ENCODE measurements at places on chromosomes 1 and 21. TPM values are rescaled to one million over a fixed set of nuclear protein-coding genes. Genes with fewer than 3 reads are reported as not detected.

DNA sequence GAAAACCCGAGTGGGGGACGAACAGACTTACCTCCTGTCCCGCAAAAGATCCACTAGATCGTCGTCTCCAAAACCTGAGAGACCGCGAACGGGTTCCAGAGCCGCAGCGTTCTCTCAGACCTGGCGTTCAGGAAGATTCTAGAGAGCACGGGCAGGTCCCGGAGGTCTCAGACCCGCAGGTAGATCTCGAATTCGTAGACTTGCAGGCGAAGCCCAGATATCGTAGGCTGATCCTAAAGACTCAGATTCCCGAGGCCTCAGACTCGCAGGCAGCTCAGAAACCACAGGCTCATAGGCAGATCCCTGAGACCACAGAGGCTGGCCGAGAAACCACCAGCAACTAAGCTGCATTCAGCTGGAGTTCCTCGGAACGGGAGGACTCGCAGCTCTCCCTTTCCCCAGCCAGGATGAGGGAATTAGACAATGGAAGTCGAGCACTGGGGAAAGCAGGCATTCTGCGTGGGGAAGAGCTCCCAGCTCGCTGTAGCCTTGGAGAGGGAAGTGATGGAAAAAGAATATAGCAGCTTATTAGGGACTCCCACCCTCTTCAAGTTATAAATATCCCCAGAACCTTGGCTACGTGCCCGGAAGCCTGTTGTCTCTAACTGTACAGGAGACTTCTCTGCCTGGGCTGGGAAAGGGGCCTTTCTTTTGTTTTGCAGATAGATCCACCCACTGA, at the start of gene ZNF436:
ZNF436 (minus strand) TSS at position 502 of the 679 bp plus-strand sequence. CDS start 1,831 bp downstream, outside the sequence.
- no peak for DNase-seq

The KCNA3 gene
- total RNA-seq, result 37.2 TPM

DNA sequence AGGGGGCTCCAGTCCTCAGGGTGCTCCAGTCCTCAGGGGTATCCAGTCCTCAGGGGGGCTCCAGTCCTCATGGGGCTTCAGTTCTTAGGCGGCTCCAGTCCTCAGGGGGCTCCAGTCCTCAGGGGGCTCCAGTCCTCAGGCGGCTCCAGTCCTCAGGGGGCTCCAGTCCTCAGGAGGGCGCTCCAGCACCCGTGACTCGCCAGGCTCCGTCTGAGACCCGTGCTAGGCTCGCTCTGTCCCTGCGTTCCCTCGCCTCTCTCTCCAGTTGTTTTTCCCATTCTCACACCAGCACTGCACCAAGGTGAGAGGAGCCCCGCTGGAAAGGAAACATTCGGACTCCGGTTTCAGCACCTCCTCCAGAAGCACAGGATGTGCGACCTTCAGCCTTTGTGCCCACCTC, 9.4 kb upstream of the OR2M2 start:
- no peak for DNase-seq

The RRP1 gene
- total RNA-seq, result 16.2 TPM

GRCh38 chr1:226957714-226958113, 17.6 kb downstream of the COQ8A start:
- no peak for DNase-seq

The BEST4 gene
- 0.27 TPM for total RNA-seq

DNA sequence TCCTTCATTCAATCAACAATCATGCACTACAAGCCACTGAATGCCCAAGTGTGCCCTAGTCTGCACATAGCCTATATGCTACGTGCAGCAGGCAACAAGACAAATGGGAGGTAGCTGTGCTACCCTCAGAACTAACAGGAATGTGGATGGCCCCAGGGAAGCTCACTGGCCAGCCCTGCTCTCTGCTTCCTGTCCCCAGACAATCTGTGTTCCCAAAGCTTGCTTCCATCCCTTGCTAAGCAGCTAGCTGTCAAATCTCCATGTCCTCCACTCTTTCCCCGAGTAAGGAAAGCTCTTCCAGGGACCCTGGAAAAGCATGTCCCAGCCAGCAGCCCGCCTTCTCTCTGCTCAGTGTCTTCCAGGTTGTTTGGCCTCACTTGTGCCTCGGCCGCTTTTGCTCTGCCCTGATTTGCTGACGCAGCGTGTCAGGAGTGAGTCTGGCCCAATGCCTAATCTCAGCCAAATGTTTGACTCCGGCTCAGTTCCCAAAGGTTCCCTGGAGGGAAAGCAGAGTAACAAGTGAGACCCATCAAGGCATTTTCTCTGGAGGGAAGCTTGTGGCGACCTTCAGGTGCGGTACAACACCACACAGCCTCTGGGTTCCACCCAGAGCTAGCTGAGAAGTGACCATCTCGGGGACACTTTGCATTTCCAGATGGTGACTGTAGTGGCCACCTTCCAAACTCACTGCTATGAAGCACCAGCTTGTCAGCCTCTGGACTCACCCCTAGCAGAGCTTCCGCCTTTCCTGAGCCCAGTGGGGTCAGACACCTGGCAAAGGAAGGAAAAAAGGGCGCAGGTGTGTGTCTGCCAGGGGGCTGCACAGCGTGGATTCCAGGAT, 243.4 kb downstream of the RHOU start:
- no peak for DNase-seq

- no peak for DNase-seq
These were observed 416.3 kb upstream of the USP24 start for GRCh38 chr1:55631509-55631908.

- no peak for DNase-seq
These were observed 34.8 kb downstream of the CDCP2 start for GRCh38 chr1:54117815-54118563.

The NPHS2 gene
- not detected for total RNA-seq

DNA sequence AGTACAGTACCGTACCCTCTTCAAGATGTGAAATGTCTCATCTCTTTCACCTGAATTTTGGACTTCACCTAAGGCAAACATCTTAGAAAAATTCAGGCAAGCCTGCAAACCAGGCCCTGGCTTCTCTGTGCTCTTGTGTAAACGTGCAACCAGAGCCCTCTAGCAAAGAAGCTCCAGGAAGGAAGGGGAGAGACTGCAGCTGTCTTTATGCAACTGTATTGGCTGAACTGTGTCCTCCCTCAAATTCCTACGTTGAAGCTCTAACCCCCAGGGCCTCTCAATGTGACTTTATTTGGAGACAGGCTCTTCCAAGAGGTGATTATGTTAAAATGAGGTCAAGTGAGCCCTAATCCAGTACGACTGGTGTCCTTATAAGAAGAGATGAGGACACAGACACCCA, 60.3 kb downstream of the SLC45A1 start:
- no peak for DNase-seq

- no peak for DNase-seq
These were observed 63.3 kb upstream of the WDR26 start for GRCh38 chr1:224497714-224498573.

GRCh38 chr1:63537940-63538339, 14.6 kb downstream of the EFCAB7 start:
- peak; percentile 43 for DNase-seq
